NCI-H187 (cell line): ENCODE measurements at places on chromosomes 13 and 19.

GRCh38 chr13:27053210-27053884, 118.3 kb downstream of the USP12 start:
- no peak for DNase-seq

GRCh38 chr13:63696055-63696454, 2280.4 kb upstream of the PCDH20 start:
- DNase-seq = no peak

DNA sequence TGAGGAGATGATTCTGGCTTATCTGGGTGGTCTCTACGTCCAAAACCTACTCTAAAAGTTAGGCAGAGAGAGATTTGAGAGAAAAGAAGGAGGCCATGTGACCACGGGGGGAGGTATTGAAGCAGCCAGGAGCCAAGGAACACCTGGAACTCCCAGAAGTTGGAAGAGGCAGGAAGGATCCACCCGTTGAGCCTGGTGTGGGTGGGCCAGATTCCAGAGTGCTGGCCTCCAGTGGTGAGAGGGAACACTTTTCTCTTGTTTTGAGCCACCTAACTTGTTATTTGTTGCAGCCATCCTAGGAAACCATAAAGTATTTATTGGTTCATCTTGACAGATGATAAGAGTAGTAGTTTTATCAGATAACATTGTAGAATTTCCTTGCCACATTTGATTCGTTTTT, 396.9 kb downstream of the MYO16 start:
- no peak for DNase-seq

DNA sequence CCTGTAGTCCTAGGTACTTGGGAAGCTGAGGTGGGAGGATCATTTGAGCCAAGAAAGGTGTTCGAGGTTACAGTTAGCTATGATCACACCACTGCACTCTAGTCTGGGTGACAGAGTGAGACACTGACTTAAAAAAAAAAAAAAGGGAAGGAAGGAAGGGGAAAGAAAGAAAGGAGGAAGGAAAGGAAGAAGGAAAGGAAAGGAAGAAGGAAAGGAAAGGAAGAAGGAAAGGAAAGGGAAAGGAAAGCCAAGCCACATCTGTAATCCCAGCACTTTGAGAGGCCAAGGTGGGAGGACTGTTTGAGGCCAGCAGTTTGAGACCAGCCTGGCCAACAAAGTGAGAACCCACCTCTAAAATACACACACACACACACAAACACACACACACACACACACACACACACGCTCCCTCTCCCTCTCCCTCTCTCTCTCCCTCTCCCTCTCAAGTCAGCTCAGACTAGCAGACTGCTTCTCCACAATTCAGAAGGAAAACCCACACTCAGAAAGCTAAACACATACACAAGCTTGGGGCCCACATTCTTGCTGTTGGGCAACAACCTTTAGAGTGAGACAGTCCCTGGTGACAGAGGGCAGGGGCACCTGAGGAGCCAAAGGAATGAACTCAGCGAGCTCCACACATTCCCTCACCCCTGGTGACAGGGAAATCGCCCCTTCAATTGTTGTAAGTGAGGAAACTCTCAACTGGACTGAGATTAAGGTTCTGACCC, 2.7 kb downstream of the ZNF709 start:
- DNase-seq = no peak

GRCh38 chr19:13588957-13589833, 82.9 kb upstream of the CACNA1A start:
- DNase-seq = peak; percentile 15

DNA sequence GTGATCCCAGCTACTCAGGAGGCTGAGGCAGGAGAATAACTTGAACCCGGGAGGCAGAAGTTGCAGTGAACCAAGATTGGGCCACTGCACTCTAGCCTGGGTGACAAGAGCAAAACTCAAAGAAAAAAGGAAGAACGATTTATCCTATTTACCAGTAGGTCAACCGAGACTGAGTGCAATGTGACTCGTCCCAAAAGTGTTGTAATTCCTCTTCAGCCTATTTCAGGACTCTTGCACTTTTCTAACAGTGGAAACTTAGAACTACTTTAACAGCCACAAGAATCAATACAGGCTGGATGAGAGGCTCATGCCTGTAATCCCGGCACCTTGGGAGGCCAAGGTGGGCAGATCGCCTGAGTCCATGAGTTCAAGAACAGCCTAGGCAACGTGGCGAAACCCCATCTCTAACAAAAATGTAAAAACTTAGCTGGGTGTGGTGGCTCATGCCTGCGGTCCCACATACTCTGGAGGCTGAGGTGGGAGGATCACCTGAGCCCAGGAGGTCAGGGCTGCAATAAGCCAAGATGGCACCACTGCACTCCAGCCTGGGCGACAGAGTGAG, 4.3 kb upstream of the NR1H2 start:
- DNase-seq = no peak

DNA sequence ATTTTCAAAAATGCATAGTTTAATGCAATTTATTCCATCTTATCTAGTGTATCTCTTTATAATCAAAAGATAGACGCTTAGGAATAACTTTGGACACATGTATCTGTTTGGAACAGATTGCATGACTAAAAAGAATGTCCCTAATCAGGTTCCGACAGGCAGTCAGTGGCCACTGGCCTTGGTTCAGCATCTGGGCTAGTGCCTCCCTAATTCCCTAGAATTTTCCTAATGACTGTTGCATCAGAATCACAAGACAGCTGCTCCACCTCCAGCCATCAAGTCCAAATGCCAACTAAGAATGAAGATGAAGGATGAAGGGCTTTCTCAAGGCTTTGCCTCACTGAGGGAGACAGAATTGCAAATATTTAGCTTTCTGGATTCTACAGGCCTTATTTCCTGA, 173.8 kb downstream of the EFNB2 start:
- DNase-seq = no peak
